Transverse colon (tissue), 4 donors: ENCODE measurements at places on chromosomes 2 and 18. TPM values are rescaled to one million over a fixed set of nuclear protein-coding genes. Genes with fewer than 3 reads are reported as not detected.

The KIDINS220 gene
- total RNA-seq = 79.3 TPM

GRCh38 chr2:68282811-68283418, 30.6 kb upstream of the PPP3R1 start:
- no peak for DNase-seq

GRCh38 chr2:63249161-63249560, 198.5 kb downstream of the OTX1 start:
- DNase-seq = no peak

- no peak for DNase-seq
Measured at GRCh38 chr2:170966648-170967396, 37.8 kb downstream of the GORASP2 start.

GRCh38 chr18:9814431-9814830, 71.3 kb upstream of the TXNDC2 start:
- DNase-seq = no peak

GRCh38 chr2:213834746-213835145, 550.5 kb downstream of the SPAG16 start:
- DNase-seq = no peak

- DNase-seq = no peak
Measured at GRCh38 chr18:50742952-50743351, 76.9 kb downstream of the MRO start.
